ENCODE measurements at places on chromosomes 2 and 18. TPM values are rescaled to one million over a fixed set of nuclear protein-coding genes. Genes with fewer than 3 reads are reported as not detected.

- no peak for DNase-seq
These were observed 22.6 kb upstream of the PGAP1 start for GRCh38 chr2:196949116-196949515.

GRCh38 chr2:2057125-2057721 lies 273.9 kb downstream of the MYT1L start:
- DNase-seq: peak; percentile 41

- peak; percentile 48 for DNase-seq
These were observed 71.6 kb downstream of the RRM2 start for GRCh38 chr2:10193851-10194820.

DNA sequence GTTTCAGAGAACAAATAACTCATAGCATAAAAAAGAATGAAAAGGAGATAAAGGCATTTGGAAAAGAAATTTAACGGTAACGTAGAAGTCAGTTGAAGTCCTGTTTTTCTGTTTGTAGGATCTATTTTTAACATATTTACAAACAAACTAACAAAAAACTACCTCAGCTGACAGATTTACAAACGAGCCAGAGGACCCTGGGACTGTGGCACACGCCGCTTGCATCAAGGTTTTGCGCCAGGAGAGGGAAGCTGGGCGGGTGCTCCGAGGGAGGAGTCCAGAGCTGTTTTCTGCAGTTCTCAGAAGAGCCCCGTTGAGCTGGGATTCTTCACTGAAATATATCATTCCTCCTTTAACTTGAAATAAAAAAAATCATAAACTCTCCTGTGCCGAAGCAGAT lies 13.6 kb upstream of the TMEM18 start:
- DNase-seq: no peak

GRCh38 chr2:191701696-191702095 lies 23.8 kb downstream of the NABP1 start:
- DNase-seq: no peak

The SFT2D3 gene
- 5.6 TPM for total RNA-seq

The BOLL gene
- total RNA-seq: not detected

Measured in M059J (cell line).